ENCODE measurements at places on chromosomes 12 and 14.

GRCh38 chr12:49689237-49689636 is 18.0 kb downstream of the FMNL3 start:
- no peak for DNase-seq

GRCh38 chr14:64704143-64704742 is at the start of gene PLEKHG3:
TSS of gene PLEKHG3 (plus strand) at chr14:64704424. CDS start at chr14:64727632, 23,208 bp downstream.
- DNase-seq: peak; percentile 82

- no peak for DNase-seq
Measured at GRCh38 chr12:57152639-57153038, 5.2 kb upstream of the LRP1-AS start.

DNA sequence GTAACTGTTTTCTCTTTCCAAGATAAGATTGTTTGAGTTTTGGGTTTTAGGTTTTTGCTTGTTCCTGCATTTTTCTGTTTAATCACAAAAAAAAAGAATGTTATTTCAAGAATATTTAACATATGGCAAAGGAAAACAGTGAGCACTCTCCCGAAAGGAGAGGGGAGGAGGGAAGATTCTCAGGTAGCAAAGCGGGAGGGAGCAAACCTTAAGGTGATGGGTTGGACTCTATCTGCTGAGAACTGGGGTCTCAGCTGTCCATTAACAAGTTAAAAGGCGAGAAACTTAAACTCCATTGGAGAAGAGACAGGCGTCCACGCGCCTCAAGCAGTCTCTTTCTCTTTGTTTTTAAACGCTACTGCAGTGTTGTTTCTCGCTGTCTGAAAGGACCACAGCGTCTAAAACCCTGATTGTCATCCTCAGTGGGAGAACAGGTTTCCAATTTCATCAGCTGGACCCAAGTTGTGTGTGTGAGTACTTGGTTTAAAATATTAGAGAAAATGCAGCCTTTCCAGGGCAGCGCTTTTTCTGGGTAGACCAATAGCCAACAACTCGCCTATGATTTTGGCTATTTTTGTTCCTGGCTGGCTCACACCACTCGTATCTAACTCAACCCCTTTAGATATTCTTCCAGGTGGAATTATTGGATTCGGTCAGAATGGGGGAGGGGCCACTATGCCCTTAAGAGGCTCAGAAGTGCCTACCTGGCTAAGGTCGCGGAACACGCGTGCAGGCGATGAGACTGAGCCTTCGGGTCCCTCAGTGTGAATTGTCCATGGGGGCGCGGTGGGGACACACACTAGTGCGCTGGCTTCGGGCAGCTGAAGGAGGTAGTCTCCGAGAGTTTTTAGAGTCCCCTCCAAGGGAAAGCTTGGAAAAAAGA is 8.2 kb downstream of the SIX1 start:
- DNase-seq: no peak

- no peak for DNase-seq
Measured at GRCh38 chr12:82326905-82327503, 31.2 kb downstream of the CCDC59 start.

- no peak for DNase-seq
Measured at GRCh38 chr14:53336729-53337128, 183.6 kb upstream of the DDHD1 start.

- DNase-seq: peak; percentile 46
Measured at GRCh38 chr14:104086661-104087461, 1.4 kb downstream of the ASPG start.

- peak; percentile 82 for DNase-seq
Measured at GRCh38 chr14:100645196-100645981, 58.2 kb upstream of the BEGAIN start.

- DNase-seq: no peak
Measured at GRCh38 chr12:117111821-117112595, 12.8 kb upstream of the TESC start.

- peak; percentile 22 for DNase-seq
Measured at GRCh38 chr14:61225344-61225743, 55.8 kb downstream of the TMEM30B start.

DNA sequence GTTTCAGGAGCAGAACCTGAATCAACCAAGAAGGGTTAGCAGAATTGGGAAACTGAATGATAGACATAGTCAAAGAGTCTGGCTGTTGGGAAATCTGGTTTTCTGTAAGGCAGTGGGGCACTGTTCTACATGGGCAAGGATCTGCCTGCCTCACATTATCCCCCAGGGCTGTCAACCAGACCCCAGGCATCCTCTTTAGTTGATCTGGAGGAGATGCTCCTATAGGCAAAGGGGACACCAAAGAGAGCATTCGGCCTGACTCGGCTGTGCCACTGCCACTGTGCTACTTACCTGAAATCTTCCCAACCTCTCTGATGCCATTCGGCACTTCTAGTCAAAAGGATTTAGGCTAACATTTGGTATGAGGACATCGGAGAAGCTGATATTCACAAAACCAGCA is 4.1 kb downstream of the ISCU start:
- DNase-seq: no peak

DNA sequence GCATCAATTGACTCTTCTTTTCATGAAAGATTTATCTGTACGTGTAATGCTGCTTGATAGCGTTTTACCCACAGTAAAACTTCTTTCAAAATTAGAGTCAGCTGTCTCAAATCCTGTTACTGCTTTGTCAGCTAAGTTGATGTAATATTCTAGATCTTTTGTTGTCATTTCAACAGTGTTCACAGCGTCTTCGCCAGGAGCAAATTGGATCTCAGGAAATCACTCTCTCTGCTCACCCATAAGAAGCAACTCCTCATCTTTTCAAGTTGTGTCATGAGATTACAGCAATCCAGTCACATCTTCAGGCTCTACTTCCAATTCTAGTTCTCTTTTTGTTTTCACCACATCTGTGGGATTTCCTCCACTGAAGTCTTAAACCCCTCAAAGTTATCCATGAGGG is 9.5 kb downstream of the PCNX1 start:
- DNase-seq: no peak

DNA sequence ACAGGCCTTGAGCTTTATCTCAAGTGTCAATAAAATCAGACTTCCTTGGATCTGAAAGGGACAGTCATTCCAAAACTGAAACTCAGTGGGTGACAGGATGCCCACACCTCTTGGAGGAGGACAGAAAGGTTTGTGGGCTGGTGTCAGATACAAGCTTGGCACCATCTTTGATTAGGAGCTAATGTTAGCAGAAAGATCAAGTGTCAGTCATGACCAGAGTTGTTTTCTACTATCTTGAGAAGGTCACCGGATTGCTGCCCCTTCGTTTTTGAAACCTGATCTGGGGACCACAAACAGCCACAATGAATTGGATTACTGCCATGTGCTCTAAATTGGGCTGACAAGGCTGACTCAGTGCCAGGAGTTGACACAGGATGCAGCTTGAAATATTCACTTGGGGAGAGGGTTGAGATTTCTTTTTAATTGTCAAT is 88.3 kb downstream of the OTOGL start:
- no peak for DNase-seq

- DNase-seq: no peak
Measured at GRCh38 chr12:123546281-123546680, 12.8 kb upstream of the RILPL1 start.

DNA sequence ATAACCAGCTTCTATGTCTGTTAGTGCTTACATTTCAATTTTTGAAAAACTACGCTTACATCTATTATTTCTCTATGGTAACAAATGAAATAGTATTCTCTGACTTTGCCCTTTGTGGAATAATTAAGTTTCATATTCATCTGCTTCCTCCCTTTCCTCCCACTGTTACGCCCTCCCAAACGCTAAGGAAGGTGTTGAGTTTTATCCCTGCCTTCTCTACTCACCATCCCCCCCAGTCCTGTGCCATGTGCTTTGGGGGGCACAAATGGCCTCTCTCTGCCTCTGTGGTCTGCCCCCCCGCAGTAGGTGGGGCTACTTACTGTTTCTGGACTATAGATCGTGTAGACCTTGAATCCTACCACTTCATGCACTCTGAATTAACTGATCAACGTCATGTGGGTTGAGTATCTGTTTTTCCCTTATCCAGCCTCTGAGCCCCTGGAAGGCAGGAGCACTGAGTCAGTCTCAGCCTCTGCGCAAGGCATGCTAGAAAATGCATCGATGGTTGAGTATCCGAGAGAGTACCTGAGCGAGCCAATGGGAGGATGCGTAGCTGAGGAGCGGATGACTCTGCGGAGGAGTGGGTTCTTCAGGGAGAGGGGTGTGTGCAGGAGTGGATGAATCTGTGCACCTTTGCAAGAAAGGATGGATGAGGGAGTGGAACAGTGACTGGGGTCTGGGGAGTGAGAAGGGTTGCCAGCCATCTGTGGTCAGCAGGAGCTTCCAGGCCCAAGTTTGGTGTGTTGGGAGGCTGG is 114.5 kb upstream of the RTL1 start:
- DNase-seq: no peak

GRCh38 chr12:107436836-107437235 is 248.8 kb upstream of the PWP1 start:
- DNase-seq: no peak

- no peak for DNase-seq
Measured at GRCh38 chr12:50514526-50515276, 9.9 kb downstream of the DIP2B start.

DNA sequence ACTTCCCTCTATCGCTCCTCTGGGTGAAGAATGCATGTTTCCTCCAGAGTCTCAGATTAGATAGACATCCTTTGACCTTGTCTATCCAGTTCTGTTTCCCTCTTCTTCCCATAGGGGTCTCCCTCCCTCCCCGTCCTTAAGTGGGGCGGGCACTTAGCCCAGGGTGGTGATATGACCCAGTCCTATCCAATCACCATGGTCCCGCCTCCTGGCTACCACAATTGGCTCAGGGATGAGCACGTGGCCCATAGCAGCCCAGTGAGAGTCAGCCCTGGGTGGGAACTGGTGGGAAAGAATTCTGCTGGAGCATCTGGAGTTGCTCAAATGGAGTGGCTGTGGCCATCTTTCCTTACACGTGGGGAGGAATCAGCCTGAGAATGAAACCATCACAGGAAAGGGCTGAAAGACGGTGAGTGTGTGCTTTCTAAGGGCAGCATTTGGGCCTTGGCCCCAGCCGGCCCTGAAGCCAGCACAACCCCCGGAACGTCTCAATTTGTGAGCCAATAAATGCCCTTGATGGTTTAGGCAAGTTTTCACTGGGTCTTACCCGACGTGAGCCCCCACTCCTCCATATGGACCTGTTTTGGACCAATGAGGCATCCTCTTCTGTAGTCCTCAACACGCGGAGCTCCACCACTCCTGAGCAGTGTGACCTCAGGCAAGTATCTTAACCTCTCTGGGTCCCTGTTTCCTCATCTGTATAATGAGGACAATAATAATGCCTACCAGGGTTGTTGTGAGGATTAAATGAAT is 14.4 kb upstream of the MLXIP start:
- DNase-seq: peak; percentile 88
